ENCODE measurements at places on chromosomes 11 and 22. TPM values are rescaled to one million over a fixed set of nuclear protein-coding genes. Genes with fewer than 3 reads are reported as not detected.

DNA sequence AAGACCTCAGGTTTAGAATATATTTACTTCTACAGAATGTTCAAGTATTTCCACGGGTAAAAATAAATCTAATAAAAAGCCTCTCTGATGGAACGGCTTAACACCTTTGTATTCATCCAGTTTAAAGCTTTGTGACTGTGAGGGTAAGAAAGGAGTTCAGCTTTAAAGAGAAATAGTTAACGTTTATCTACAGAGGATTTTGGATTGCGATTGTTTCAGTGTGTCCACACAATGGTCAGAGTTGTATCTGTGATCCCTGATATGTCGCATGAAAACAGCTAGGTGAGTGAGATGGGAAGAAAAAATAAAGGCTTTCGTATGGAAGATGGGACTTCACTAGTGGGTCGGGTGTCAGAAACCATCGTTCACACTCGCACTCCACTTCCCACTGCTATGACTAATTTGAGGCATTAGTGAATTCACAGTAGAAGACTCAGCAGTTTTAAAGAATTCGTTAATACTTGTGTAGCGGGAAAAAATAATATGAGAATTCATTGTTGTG, 1.6 kb downstream of the APLP2 start:
- H3K27ac ChIP-seq = no peak overlapping the region
- peaks cover 4% of the 10 kb centered on the region for H3K27me3 ChIP-seq
- no peaks in the 10 kb centered on the region for H3K36me3 ChIP-seq
- DNase-seq = peak; percentile 12

GRCh38 chr11:91960770-91961169, 263.8 kb upstream of the FAT3 start:
- no peak for DNase-seq
- H3K36me3 ChIP-seq = no peaks in the 10 kb centered on the region
- H3K4me1 ChIP-seq = no peaks in the 10 kb centered on the region
- H3K27ac ChIP-seq = no peak overlapping the region

- no peak overlapping the region for H3K27ac ChIP-seq
- no peaks in the 10 kb centered on the region for H3K27me3 ChIP-seq
- H3K36me3 ChIP-seq = peaks cover 20% of the 10 kb centered on the region
- no peak overlapping the region for H3K4me3 ChIP-seq
- no peak for DNase-seq
Observed at GRCh38 chr22:45819305-45819704, 147.7 kb downstream of the ATXN10 start.

DNAJC4 gene
- 19.3 TPM for total RNA-seq

GRCh38 chr11:18420067-18420466, 7.9 kb downstream of the LDHC start:
- no peak overlapping the region for H3K4me3 ChIP-seq
- peaks cover 10% of the 10 kb centered on the region for H3K4me1 ChIP-seq
- no peak overlapping the region for H3K27ac ChIP-seq
- no peaks in the 10 kb centered on the region for H3K27me3 ChIP-seq

DNA sequence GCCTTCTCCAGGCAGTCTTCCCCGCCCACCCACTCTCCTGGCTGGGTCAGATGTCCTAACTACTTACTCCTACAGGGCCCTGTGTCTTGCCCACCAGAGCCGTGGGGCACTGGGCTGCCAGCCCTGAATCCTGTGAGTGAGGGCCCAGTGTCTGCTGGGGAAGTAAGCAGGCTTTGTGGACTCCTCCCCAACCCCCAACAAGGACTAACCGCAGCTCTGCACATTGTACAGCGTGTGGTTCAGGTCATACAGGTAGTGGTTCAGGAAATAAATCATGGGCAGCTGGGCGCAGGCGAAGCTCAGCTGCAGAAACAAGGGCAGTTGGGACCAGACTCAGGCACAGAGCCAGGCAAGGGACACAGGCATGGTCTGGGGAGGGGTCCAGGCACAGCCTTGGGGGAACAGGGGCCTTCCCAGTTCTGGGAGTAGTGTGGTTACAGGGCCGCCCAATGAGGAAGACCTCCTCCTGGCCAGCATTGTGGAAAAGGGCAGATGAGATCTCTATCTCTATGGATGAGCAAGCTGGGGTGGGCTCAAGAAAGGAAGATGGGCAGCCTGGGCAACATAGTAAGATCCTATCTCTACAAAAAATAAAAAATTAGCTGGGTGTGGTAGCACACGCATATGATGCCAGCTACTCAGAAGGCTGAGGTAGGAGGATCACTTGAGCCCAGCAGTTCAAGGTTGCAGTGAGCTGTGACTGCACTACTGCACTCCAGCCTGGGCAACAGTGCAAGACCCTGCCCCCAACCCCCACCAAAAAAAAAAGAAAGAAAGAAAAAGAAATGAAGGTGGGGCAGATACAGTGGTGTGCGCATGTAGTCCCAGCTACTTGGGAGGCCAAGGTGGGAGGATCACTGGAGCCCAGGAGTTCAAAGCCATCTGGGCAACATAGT, 5.5 kb downstream of the UNC93B1 start:
- no peak for DNase-seq
- H3K27ac ChIP-seq = no peak overlapping the region
- no peak overlapping the region for H3K4me3 ChIP-seq
- peaks cover 4% of the 10 kb centered on the region for H3K36me3 ChIP-seq
- peaks cover 19% of the 10 kb centered on the region for H3K4me1 ChIP-seq
- no peaks in the 10 kb centered on the region for H3K27me3 ChIP-seq

DNA sequence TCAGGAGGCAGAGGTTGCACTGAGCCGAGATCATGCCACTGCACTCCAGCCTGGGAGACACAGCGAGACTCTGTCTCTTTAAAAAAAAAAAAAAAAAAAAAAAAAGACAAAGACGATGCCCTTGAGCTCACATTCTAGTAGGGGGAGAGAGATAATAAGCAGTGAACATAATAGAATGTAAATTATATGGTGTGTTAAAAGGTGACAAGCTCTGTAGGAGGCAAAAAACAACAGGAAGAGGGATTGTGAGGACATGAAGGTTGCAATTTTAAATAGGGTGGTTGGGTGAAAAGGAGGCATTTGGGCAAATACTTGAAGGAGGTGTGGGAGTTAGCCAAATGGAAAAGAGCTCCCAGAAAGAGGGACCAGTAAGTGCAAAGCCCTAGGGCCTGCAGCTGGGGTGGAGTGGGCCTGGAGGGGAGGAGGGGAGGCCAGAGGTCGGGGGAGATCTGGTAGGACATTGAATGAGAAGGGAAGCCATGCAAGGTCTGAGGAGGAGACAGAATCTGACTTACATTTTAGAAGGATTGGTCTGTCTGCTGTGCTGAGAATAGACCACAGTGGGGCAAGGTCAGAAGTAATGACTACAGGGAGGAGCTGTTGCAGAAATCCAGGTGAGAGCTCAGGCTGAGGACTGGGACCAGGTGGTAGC, 26.6 kb downstream of the P2RY2 start:
- no peaks in the 10 kb centered on the region for H3K36me3 ChIP-seq
- no peak overlapping the region for H3K27ac ChIP-seq
- H3K4me3 ChIP-seq = no peak overlapping the region

DNA sequence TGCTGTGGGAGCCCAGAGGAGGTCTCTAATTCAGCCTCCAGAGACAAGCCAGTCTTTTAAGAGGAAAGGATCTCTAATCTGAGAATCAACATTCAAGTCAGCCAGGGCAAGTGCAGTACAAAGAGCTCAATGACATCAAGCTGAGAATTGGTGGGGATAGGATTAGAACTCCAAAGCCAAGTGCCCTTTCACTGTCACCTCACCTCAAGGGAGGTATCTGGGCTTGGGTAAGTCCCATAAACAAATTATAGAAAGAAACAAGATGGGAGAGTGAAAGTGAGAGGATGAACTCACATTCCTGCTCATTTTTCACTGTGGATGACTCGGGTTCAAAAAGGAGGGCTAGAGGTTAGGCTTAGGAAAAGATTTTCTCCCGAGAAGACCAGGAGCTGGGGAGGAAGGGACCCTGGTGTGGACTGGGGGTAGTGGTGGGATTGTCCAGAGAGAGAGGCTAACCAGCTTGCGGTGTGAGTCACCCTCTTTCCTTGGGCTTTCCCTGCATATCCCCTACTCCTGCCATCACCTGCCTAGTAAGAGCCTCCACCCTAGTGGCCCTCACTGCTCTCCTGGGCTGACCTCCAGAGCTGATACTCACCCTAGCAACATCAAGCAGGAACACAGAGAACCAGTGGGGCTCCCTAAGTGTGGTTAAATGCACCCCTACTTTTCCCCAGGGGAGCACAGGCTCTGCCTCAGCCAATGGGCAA, 70.4 kb downstream of the RRM1 start:
- no peak overlapping the region for H3K27ac ChIP-seq
- H3K4me1 ChIP-seq = peaks cover 5% of the 10 kb centered on the region
- no peak for DNase-seq
- H3K27me3 ChIP-seq = no peaks in the 10 kb centered on the region

DNA sequence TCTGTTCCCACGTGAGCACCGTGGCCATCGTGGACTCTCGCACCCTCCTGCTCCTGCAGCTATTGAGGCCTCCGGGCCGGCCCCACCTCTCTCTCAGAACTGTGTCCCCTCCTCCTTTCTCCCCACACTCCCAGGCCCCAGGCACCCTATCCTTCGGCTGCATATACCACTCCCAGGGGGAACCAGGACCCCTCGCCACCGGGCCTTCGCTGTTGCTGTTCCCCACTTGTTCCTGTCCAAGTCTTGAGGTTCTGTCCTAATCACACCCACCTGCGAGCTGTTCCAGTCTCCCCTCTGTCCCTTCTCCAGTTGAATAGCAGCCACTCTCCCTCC, 43.0 kb upstream of the CDON start:
- H3K36me3 ChIP-seq = no peaks in the 10 kb centered on the region
- no peaks in the 10 kb centered on the region for H3K27me3 ChIP-seq
- H3K4me1 ChIP-seq = no peaks in the 10 kb centered on the region

Data from activated naive CD4-positive, alpha-beta T cell treated with anti-CD3 and anti-CD28 coated beads for 36 hours (primary cell).